ENCODE measurements at places on chromosomes 1 and 21. TPM values are rescaled to one million over a fixed set of nuclear protein-coding genes. Genes with fewer than 3 reads are reported as not detected.
A peak's percentile ranks its signal among the peaks of the same experiment; 100 is the strongest.

GRCh38 chr21:33268737-33269441 is 2.7 kb downstream of the IL10RB start:
- DNase-seq = no peak

GRCh38 chr1:194013561-194013960 is 827.1 kb upstream of the B3GALT2 start:
- DNase-seq = no peak

DNA sequence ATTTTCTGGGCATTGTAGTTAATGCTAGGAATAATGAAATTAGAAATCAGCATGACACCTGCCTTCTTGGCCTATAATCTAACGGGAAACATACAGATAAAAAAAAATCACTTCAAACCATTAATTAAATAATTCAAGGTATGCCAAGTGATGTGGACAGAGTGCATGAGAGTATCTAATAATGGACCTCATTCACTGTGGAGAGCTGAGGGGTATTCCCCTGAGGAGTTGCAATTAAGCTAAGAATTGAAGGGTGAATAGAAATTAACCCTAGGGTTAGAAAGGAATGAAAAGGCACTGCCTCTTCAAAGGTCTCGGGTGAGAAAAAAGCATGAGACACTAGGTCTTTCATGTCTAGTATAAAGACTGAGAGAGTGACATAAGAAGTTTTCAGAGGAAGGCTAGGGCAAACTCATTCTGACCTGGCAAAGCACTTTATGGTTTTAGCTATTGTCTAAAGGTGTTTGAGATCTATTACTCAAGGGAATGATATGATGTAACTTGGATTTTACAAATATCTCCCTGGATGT is 466.1 kb downstream of the KCNT2 start:
- no peak for DNase-seq

Gene SUSD4
- polyA plus RNA-seq = 13.9 TPM

DNA sequence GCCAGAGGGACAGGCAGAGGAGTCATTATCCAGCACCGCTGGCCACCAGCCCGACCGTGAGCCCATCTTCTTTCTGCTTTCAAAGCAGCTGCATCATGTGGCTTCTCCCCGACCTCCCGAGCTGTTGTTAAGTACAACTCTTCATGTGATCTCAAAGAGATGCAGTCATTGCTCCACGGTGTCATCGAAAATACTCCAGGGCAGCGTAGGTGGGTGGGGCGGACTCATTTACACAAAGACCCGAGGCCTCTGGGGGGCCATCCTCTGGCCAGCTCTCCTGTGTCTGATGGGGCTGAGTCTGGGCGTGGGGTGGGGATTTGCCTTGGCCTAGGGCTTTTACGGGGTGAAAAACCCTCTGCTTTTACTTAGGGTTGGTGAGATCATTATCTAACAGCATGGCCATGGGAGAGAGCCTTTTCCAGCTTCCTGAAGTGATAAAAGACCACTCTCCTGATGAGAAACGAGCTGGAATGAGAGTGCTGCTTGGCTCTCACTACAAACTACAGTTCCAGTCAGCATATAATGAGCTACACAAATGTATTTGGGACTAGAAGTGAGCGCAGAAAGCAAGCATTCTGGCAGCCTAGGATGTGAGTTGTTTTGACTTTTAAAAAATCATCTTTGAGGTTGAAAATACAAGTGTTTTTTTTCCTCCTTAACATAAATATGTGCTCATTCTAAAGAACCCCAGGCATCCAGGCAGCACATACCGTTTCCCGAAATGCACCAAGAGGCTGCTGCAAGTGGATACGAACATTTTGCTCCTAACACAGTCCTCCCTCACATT is 165.0 kb downstream of the RHOU start:
- peak; percentile 66 for DNase-seq

Gene CRYAA
- not detected for polyA plus RNA-seq

Gene DCST2
- 20.4 TPM for polyA plus RNA-seq

- no peak for DNase-seq
Measured at GRCh38 chr1:163278602-163279001, 43.2 kb upstream of the NUF2 start.

Gene KCNN3
- 0.78 TPM for polyA plus RNA-seq

GRCh38 chr1:218945050-218945449 is 228.6 kb upstream of the LYPLAL1 start:
- DNase-seq = no peak
